Stimulated activated CD4-positive, alpha-beta T cell treated with anti-CD3 and anti-CD28 coated beads, TNF-alpha, amount 100 ng/mL, for 1 hour (primary cell): ENCODE measurements at places on chromosomes 11 and 22.

- DNase-seq, result no peak
Measured at GRCh38 chr11:75147875-75148263, 3.0 kb upstream of the SLCO2B1 start.

- no peak for DNase-seq
Measured at GRCh38 chr11:78346799-78347198, 70.8 kb downstream of the GAB2 start.

DNA sequence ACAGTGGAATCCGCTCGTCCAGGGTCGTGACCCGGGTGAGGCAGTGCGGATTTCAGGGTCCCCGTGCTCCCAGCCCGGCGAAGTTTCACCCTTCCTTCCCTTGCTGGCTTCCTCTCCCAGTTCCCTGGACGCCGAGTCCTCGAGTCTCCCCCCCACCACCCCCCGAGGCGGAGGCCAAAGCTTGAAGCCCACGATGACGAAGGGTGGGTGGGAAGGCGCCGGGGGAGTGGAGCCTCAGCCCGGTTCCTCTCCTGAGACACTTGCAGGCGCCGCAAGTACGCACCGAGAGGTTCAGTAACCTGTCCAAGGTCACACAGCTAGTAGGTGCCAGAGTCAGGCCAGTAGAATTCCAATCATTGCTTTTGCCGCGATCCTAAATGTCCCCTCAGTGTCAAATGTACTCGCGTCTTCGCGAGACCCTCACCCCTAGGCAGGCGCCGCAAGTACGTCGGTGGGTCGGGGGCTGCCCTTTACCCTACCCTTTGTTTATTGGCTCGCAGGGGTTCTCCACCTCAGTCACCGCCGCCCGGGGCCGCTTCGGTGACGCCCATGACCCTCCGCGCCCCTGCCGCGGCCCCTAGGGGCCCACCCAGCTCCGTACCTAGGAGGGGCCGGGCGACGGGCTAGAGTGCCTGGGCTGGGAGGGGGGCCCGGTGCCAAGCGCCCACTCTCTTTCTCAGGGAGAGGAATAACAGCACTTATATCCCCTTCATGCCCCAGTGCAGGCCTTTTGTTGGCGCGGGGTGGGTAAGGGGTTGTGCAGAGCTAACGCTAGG is 5.7 kb upstream of the CHRM1 start:
- no peak for DNase-seq

GRCh38 chr22:27668828-27669797 is 132.4 kb downstream of the MN1 start:
- no peak for DNase-seq

DNA sequence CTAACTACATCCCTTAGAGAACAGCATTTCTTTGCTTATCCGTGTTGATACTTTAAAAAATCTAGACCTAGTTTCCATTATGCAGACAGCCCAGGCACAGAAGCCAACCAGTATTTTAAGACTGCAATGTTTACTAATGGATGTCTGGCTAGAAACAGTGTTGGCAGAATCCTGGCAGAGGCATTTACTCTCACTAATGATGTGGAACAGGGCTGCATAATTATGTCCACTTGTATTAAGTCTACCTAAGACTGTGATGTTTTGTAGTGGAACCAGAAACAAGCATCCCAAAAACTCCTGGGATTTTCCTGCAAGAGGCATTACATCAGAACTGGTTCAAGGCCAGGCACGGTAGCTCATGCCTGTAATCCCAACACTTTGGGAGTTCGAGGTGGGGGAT is 50.2 kb upstream of the PICALM start:
- DNase-seq, result no peak

GRCh38 chr11:69526453-69526810 is 45.0 kb downstream of the LINC01488 start:
- no peak for DNase-seq

DNA sequence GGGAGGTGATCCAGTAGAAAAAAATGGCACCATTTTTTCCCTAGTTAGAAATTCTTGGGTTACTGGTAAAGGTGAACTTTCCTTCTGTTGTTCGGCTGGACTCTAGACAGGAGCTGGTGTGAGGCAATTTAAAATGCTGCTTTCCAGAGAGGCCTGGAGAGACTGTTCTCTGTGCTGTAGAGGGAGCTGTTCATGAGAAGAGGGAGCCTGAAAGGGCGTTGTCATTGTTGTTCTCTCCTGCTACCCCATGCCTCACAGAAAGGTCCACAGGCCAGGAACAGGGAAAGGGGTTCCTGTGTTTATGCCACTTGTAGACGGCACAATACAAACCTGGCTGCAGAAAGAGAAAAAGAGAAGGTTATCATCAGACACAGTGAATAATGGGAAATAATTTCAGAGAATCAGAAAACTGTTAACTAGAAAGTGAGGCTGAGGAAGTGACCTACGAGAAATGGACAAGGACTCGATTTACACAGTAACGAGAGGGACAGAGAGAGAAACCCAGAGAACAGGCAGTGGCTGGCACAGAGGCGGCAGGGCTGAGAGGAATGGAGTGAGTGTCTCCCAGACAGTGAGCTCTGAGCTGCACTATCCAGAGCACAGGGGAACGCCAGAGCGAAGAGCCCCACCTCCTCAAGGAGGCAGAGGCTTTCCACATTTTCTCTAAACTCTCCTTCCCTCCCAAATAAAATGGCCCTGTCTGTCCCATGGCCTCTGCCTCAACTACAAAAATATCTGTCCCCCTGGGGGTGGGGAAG is 109.2 kb downstream of the RRM1 start:
- no peak for DNase-seq

GRCh38 chr11:57646194-57646798 is 3.4 kb downstream of the YPEL4 start:
- no peak for DNase-seq

- no peak for DNase-seq
Measured at GRCh38 chr11:12707500-12707880, 33.3 kb downstream of the TEAD1 start.

- DNase-seq, result no peak
Measured at GRCh38 chr22:37482244-37482643, 3.9 kb downstream of the MFNG start.

- DNase-seq, result no peak
Measured at GRCh38 chr11:47271961-47272661, 2.2 kb downstream of the MADD start.

- DNase-seq, result no peak
Measured at GRCh38 chr22:25540166-25540907, 24.1 kb upstream of the GRK3 start.

DNA sequence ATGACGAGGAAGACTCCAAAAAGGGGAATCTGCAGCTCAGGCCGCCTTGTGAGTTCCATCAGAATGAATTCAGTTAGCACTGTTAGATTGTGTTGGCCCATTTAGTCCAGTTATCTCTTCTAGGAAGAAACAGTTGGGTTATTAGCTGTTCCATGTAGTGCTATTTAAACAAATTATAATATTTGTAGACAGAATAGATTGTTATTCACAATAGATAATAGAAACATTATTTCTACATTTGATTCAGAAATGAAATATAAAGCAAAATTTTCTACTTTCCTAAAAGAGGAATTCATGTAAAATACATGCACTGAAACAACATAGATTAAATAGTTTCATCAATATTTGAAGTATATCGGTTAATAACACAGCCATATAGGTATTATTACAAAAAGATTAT is at the start of gene OR8K5:
OR8K5 (minus strand) TSS at position 101 of the 400 bp plus-strand sequence; CDS start at position 101, 0 bp downstream.
- no peak for DNase-seq

GRCh38 chr22:28341001-28341400 is 338.6 kb downstream of the TTC28 start:
- DNase-seq, result no peak

- DNase-seq, result no peak
Measured at GRCh38 chr11:102883141-102883540, 8.4 kb upstream of the MMP12 start.

DNA sequence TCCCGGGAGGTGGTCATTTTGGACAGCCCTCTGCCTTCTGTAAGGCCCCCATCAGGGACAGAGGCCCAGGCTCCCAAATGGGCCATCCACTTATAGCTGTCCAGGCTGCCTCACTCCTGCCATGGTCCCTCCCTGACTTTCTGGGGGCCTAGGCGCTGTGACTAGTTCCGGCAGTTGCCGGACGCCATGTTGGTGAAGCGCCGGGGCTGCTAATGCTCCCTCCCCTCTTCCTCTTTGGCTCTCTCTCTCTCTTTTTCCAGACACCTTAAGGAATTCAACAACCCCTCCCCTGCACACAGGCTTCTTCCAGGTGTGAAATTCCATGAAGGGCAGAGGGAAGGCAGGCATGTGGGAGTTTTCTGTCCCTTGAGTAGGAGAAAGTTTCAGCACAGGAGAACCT is 445.6 kb downstream of the SOX6 start:
- DNase-seq, result no peak

DNA sequence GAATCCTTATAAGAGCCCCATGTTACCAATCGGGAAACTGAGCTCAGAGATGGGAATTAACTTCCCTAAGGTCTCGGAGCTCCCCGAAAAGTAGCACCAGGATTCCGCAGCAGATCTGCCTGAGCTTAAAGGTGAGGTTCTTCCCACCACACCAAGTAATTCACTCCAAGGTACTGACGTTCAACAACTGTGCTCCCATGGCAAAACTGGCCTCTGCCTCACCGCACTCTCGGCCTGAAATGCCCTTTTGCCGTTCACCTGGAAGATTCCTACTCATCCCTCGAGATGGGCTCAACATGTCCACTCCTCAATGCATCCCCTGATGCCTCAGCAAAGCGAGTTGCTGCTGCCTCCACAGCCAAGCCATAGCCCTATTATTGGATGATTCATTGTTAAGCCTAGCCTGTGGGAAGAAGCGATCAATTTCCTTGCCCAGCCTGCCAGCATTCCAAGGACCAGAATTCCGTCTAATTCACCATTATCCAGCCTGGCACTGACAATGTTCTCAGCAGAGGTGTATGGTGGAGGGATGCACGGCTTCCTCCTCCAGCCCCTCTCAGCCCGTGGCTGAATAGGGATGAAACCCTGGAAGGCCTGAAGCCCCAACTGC is 4.2 kb downstream of the PLAAT3 start:
- DNase-seq, result no peak

DNA sequence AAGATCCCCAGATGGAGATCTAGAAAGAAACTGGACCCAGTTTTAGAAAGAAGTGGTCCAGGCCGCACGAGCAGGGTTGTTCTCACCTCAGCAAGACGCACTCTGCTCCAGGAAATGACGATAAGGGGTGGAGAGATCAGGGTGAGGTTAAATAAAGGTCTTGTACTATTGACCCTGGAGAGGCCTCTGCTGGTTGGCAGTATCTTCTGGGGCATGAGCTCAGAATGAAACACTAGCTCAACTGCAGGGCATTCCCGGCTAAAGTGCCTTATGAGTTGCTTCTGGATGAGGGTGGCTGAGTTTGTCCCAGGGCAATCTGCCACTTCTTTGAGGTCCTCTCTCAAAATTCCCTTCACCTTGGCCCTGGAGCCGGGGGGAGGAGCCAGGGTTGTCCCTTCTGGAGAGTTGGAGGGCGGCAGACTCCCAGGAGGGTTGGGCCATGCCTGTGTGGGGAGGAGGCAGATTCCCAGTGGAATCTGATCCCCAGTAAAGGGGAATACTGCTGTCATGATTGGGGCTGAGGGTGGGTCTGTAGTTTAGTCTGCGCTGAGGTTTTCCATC is 10.9 kb downstream of the USP2 start:
- no peak for DNase-seq
